ENCODE measurements at places on chromosomes 1 and 21.
A peak's percentile ranks its signal among the peaks of the same experiment; 100 is the strongest.

GRCh38 chr1:239386453-239387303 lies at the start of gene CHRM3:
Gene CHRM3 (plus strand): TSS chr1:239386568. CDS start chr1:239907452, 520,884 bp downstream.
- no peak for DNase-seq

DNA sequence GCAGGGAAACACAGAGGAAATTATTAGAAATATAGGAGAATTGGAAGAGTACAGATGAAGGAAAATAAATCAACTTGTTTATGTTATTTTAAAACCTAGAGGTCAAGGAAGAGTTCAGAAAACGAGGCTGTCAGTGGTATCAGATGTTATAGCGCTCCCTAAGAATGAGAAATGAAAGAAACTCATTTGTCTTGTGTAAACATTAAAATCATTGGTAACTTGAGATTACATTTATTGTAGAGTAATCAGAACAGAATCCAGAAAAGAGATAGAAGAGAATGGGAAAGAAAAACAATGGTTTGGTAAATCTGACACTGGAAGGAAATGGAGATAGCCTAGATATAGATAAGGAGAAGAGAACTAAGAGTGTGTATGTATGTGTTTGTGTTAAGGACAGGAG lies 106.4 kb downstream of the ATF6 start:
- DNase-seq, result no peak

DNA sequence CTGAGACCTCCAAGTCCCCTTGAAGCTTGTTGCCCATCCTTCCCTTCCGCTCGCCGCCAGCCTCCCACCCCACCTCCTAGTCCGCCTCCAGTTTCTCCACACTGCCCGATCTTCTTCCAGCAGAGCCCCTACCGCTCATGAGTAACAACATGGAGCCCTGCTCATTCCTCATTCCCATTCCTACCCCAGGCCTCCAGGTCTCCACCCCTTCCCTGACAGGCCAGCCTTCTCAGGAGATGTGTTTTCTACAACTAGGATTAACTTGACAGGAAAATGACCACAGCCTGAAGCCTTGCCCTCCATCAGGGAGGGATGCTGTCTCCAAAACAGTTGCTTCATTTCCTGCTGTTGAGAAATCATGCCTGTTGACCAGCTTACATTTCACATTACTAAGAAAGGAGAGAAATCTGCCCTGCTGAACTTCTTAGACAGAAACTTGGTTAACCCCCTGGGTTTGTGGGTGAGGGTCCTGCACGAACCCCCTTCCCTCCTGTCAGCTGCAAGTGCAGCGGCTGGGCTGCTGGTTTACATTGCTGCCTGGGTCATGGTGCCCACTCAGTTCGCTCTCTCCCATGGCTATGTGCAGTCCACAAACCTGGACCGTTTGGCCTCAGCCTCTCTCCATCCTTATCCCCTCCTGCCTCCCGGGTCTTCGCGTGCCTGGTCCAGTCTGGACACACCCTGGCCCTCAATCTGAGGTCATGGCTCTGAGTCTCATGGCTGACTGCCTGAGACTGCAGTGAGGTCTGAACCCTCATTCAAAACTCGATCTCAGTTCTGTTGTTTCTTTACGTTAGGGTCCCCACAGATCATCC lies 16.1 kb upstream of the CHI3L1 start:
- peak; percentile 83 for DNase-seq

DNA sequence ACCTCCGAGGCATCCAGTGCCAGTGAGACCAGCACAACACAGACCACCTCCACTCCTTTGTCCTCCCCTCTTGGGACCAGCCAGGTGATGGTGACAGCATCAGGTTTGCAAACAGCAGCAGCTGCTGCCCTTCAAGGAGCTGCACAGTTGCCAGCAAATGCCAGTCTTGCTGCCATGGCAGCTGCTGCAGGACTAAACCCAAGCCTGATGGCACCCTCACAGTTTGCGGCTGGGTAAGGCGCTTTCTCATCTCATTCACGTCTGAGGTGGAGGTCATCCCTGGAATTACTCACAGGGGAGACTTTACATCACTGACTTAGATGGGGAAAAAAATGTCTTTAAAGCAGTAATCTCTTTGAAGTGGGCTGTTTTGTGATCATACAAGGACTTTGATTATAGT lies 106.3 kb downstream of the CD247 start:
- no peak for DNase-seq

DNA sequence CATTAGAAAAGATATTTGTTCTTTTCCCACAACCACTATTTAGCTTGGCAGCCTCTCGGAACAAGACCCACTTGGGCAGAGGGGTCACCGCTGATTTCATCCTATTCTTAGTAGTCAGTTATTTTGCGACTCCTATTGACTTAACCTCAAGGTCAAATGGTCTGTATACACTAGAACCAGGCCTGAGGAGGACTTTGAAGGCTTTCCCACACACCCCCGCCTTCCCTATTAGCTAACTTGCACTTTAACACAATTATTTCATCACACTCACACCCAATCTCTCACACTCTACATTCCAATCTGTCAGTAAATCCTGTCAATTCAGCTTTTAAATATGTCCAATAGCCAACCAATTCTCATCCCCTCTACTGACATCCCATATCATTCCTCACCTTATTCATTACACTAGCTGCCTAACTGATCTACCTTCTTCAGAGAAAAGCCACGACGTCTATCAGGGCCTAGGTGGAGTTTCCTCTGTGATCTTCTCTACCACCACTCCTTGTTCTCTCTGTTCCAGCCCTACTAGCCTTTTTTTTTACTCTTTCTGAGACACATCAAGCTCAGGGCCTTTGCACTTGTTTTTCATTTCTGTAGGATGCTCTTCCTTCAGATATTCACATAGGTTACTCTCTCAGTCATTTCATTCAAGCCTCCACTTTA lies 1.0 kb upstream of the NIBAN1 start:
- no peak for DNase-seq

DNA sequence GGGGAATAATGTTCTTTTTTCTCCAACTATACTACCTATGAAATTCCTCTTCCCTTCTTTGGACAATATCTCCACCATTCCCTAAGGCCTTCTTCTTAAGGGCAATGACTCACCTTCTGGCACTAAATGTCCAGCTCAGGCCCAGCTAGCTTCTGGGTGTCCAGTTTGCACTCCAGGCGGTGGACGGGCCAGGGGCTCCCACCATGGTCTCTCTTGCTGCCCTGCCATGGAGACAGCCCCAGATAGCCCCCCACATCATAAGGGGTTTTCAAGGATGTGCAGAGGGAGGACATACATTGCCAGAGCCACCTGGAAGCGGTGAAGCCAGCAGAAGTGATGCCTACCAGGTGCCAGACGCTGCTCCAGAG lies 43.8 kb downstream of the C1orf198 start:
- no peak for DNase-seq

DNA sequence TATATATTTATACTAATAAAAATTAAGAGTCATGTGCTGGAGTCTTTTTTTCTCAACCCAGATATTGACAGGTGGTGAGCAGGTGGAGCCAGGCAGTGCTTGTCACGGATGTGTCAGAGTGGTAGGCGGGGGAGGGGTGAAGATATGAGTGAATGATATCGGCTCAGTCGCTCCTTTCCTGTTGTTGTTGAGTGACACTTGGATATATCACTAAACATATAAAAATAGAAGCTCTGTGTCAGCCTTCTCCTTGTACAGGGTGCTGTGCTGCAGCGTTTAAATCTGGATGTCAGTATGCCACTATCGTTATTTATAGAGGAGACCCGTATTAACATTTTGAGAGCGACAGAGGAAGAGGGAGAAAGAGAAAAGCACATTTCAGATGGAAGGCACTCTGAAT lies 339.6 kb downstream of the NUF2 start:
- no peak for DNase-seq

All from skeletal muscle cell (primary cell).